ENCODE measurements at places on chromosomes 5 and 9.
A peak's percentile ranks its signal among the peaks of the same experiment; 100 is the strongest.

GRCh38 chr5:64767959-64768357 lies 533 bp downstream of the SREK1IP1 start:
- DNase-seq: no peak

GRCh38 chr5:61293071-61293470 lies 39.0 kb upstream of the ZSWIM6 start:
- no peak for DNase-seq

DNA sequence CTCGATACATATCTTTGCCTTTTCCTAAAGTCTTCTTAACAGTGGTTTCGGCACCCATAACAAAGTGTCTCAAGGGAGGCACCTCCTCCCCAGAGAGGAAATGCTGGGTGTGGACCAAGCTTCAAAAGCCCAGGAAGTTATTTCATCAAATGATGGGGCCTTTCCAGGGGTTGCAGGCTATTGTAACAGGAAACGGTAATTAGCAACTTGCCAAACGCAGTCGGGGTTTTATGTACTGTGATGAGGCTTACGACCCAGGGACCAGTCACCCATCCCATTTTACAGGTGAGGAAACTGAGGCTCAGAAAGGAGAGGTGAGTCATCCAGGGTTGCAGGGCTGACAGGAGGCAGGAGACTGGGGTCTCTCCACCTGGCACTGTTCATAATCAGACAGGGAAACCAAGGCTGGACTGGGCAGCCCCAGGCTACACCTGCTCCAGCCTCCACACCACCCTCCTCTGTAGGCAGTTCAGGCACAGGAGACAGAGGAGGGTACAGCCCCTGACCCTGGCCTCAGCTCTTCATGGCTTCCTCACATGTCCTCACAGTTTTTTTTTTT lies 30.0 kb upstream of the SUSD3 start:
- DNase-seq: no peak

DNA sequence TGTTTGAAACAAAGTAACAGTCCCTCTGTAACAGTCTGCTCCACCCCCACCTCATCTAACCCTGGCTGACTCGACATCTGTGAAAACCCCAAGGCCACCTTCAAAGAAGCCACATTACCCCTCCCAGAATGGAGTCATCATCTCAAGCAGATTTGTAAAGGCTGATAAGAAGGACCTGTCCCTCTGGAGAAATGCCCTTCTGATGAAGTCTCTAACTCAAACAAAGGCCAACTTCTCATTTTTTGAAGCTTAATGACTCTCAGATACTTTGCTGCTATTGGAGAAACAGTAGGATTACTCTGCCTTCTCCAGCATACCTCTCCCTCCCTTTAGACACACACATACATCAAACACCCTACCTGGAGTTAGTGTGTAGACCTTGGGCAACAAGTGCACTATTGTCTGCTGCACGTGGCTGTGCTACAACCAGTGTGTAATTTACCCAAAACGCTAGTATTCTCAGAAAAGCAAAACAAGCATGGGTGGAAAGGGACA lies 5.3 kb upstream of the SUSD1 start:
- no peak for DNase-seq

GRCh38 chr5:121737120-121737519 lies 114.6 kb upstream of the FTMT start:
- DNase-seq: no peak

DNA sequence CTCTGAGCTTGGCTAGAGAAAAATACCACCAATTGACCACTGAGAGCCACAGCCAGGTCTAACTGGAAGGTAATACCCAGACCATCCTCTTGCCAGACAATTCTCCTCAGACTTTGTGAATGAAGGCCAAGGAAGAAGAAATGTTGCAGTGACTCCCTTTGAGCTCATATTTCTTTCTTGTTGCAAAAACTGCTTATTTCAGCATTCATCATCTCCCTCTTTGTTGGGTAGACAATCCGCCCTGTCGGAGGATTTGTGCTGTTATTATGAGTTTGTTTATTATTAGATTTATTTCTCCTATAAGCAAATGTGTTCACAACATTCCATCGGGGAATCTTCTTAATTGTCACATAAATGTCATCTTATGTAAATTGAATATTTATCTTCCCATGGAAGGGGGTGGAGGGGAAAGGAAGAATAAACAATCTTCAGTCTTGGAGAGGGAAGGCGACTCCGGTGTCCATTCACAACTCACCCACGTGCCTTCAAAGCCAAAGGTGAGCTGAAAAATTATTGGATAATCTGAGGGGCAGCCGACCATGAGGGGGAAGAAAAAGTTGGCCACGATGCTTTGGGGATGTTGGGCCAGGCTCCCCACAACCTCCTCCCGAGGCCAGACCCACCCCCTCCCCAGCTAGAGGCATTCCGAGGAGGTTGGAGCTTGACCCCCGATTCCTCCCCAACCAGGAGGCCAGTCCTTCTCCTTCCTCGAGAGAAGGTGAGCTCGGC lies 1.8 kb upstream of the JADE2 start:
- no peak for DNase-seq

DNA sequence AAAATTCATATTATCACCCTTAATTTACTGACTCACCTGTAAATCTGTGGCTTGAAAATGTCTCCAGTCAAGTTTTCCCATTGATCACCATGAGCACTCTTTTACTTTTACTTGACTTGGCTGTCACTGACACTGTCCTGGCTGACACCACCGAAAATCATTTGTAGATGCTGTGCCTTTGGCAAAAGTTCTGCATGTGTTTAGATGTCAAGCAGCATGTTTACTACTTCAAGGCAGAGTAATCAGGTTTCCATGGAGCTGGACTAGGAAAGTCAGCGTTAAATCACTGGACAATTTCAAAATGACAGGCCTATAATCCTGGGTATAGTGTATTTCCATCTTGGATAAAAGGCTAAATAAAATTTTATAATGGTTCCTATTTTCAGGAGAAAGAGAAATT lies 1530.6 kb upstream of the CDH6 start:
- no peak for DNase-seq

DNA sequence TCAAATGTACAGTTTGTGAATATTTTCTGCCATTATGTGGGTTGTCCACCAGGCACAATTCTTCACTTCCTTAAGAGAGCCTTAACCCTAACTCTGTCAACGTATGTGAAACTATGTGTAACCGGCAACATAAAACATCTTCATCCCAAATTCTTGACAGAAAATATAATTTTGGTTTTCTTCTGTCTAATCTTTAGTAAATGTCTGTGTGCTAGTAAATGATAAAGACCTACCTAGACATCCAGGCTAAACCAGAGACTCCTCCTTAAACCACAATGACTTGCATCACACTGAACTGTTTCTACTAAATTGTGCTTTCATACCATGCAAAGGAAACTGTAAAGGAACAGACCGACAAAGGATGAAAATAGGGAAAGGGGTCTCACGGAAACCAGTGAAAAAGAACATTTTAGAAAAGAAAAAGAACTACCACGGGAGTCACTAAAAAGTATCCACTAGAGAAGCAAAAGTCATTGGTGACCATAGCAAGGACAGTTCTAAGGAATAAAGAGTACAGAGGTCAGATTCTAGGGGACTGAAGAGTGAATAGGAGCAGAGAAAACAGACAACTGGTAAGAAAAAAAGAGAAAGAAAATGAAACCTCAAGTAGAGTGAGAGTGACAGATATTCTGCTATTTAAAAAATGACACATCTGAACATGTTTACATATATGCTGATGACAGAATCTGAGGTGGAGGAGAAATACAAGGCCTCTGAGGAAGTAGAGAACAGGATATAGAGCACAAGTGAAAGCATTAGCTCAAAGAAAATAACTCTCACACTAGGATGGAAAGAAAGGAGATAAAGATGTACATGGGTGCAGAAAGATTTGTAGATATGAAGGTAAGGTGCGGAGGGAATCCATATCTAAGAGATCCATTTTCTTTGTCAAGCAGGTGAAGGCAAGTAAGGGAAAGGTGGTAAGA lies 49.4 kb downstream of the FNIP1 start:
- DNase-seq: peak; percentile 9

- DNase-seq: no peak
These were observed 10.3 kb upstream of the CCIN start for GRCh38 chr9:36158917-36159316.

DNA sequence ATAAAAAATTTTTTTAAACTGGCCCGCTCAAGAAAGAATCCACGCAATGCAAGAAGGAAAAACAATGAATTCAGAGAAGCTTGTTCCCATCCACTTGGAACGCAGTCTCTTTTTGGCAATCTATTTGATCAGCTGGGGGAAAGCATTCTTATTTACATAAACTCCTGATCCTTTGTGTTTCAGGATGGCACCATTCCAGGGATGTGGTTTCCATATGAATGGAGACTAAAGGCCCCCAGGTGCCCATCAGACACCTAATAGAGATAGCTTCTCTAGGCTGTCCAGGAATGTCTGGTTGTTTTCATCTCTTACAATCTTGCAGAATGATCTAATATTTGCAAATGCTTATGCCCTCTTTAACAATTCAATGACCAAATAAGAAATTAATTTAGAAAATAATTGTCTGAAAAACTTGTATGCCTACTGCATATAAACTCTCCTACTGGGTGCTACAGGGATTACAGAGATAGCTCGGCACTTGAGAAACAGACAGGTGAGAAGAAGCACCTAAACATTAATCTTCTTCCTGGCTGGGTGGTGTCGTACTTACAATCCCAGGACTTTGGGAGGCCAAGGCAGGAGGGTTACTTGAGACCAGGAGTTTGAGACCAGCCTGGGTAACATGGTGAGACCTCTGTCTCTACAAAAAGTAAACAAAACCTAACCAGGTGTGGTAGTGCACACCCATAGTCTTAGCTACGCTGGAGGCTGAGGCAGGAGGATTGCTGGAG lies 3.0 kb upstream of the RASGRF2 start:
- DNase-seq: no peak

- no peak for DNase-seq
These were observed 272.1 kb upstream of the CCNG1 start for GRCh38 chr5:163165277-163165676.

GRCh38 chr5:39501397-39501796 lies 76.6 kb upstream of the DAB2 start:
- no peak for DNase-seq

- no peak for DNase-seq
These were observed 5.3 kb downstream of the ADAMTS2 start for GRCh38 chr5:179339996-179340395.

- DNase-seq: no peak
These were observed 74.0 kb upstream of the PHYKPL start for GRCh38 chr5:178306430-178307225.

DNA sequence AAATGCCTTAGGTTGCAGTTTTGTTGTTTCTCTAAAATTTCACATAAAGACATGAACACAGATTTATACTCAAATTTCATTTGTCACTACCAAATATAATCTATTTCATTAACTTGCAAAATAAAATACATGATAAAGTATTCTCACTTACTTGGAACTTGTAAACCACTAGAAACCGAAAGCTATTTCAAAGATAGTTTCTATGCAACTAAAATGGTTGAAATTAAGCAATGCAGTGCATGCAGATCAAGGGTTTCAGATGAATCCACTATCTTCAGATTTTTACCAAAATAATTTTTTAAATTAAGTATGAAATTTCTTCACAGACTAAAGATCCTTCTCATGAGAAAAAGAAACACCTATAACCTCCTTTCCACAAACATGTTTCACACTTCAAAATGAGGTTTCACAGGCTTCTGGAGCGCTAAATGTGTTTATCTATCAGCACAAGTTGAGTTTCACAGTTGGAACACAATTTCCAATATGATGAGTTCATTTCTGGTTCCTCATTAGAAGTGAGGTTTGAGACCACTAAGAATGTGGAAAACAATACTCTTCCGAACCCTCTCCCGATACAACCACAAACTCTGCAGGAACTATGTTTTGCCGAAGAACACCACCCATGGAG lies 63.9 kb downstream of the EPB41L4A start:
- DNase-seq: no peak

DNA sequence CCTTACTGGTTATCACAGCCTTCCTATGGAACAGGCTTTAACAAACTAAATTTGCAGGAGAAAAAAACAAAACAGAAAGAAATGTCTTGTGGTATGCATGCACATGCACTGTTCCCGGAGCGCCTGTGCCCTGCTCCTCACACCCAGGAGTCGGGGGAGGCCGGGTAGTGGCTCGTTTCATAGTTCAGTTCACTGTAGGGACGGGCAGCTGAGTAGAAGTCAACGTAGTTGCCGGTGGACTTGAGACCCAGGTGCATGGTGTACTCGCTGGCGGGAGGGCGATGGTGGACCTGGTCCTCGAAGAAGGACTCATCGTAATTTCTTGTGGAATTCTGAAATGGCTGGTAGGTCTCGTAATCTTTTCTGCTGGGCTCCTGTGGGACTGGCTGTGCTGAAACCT lies 212.3 kb upstream of the DAP start:
- DNase-seq: no peak

- DNase-seq: no peak
These were observed 213.7 kb downstream of the RFK start for GRCh38 chr9:76180541-76180940.

- no peak for DNase-seq
These were observed 129.3 kb upstream of the SLC44A1 start for GRCh38 chr9:105114964-105115728.

- no peak for DNase-seq
These were observed 86.3 kb downstream of the S1PR3 start for GRCh38 chr9:89077519-89077918.

- no peak for DNase-seq
These were observed 50.5 kb downstream of the GALNT10 start for GRCh38 chr5:154241021-154241420.

Data from GM12891 (cell line).